ENCODE measurements at places on chromosomes 12 and 14.

GRCh38 chr14:22375321-22375930 lies 213.6 kb downstream of the DAD1 start:
- DNase-seq = no peak

DNA sequence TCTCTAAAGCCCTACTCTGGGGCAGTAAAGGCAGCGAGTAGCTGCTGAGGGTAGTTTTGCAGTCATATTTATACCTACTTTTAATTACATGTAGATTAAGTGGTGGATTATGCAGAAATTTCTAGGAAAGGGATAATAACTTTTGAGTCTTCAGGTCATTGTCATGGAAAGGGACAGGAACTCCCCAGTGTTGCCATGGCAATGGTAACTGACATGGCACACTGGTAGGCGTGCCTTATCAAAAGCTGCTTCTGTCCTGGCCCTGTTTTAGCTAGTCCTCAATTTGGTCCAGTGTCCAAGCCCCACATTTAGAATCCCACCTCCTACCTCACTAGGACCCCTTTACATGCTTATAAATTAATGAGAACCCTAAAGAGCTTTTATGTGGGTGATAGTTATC lies 303.1 kb downstream of the VRK1 start:
- DNase-seq = no peak

DNA sequence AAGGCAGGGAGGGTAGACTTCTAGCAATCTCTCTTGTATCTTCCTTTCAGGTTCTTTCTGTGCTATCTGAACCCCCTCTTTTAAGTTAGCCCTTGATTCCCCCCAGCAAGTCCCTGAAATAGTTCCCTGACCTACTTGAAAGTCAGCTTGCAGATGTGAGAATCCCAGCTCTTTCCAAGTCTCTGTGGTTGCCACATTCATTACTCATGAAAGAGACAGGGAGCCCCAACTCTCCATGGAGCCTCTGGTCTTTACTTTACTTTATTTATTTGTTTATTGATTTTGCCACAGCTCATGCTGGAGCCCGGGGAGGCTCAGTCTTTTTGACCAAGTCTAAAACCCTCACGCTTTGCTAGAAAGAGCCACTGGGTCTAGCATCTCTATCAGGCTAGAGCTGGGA lies 193.6 kb upstream of the FAR2 start:
- DNase-seq = no peak

- no peak for DNase-seq
Observed at GRCh38 chr12:77788231-77789168, 42.2 kb upstream of the NAV3 start.

- no peak for DNase-seq
Observed at GRCh38 chr14:65704850-65705249, 292.3 kb downstream of the FUT8 start.
